ENCODE measurements at places on chromosomes 11 and 22. TPM values are rescaled to one million over a fixed set of nuclear protein-coding genes. Genes with fewer than 3 reads are reported as not detected.

DNA sequence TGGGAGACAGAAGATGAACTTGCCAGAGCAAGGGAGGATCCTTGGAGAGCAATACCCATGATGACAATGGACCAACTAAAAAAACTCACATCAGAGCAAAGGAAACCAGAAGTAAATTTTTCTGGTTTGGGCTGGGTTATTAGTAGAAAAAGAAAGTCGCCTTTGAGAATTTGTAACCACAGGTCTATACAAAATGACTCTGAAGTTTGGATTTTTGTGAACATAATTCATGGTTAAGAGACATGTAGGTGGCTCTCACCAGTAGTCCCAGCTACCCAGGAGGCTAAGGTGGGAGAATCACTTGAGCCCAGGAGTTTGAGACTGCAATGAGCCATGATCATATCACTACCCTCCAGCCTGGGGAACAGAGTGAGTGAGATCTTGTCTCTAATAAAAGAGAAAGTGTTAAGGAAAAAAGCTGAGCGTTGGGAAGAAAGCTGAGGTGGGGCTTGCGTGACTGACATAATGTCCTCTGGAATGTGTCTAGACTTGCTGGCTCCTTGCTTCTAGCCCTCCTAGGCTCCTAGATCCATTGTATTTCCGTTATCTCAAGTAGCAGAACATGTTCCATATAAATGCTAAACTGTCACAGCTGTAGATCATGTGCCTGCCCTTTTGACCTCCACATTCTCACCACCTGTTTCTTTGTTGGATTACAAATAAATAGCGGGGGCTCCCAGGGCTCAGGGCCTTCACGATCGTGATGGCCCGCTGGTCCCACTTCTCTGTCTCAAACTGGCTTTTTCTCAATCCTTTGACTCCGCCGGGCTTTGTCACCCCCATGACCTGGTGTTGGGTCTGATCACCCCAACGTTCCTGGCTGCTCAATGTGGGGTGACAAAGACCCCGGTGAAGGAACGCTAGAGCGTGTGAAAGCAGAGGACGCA lies 56.2 kb upstream of the SC5D start:
- no peak for DNase-seq

The CENPM gene
- 5.3 TPM for polyA plus RNA-seq

GRCh38 chr22:45262195-45262930 lies 21.7 kb upstream of the KIAA0930 start:
- DNase-seq: no peak

DNA sequence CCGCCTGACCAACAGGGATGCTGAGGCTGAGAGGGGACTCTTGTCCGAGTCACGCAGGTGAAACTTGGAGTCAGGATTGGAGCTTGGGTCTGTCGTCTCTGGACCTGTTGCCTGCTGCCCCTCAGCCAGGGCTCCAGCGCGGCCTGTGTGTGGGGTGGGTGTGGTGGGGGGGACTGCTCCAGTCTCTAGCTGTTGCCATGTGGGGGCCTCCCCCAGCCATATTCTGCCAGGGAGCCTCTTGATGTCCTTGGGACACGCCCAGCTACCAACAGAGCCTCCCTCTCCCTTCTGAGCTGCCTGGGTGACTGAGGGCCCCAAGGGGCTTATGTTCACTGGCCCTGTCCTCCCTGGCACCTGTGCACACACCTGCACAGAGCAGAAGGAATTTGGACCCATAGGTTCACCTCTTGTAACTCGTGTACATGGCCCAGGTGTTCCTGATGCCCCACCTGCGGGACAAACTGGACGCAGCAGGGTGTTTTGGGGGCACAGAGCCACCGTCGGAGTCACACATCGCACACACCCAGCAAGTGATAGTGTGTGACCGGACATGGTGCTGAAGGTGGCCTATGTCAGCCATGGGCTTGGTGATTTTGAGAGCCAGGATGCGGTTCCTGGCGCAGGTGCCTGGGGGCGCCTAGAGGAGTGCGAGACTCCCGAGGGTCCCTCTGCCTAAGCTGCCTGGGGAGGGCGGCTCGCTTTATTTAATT lies 252.3 kb downstream of the TBC1D22A start:
- no peak for DNase-seq

The SPTBN2 gene
- polyA plus RNA-seq: 15.9 TPM

All from forelimb muscle (tissue), 1 donor.